LoVo (cell line): ENCODE measurements at places on chromosomes 1 and 21.

GRCh38 chr1:36731226-36732014 is 248.7 kb upstream of the CSF3R start:
- DNase-seq, result no peak

DNA sequence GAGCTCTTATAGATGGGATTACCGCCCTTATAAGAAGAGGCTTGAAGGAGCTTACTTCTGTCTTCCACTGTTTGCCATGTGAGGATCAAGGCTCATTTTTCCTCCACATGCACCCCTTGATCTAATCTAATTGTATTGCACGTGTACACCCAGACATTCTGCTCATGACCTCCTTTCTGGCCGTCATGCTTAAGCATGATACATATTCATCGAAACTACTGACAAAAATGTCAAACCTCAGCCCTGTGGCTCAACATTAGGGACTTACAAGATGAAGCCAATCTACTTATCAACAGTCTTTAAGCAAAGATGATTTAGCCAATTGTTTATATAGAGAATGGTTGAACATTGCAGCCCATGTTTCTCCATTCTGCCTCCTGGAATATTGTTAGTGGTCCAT is 127.6 kb downstream of the XCL2 start:
- no peak for DNase-seq

DNA sequence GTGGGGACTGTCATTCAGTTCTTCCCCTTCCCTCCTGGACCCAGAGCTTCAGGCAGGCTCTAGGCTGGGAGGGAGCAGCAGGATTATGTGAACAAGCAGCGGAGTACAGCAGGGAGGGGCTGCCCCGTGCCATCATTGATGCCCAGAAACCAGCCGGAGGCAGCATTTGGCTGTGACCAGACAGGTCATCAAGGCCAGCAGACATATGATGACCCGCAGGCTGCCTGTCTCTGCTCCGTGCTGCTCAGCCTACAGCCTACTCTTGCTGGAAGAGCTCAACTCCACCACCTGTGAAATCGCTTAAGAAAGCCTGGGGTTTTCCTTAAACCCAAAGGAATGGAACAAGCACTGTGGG is 4.9 kb downstream of the KLHL21 start:
- DNase-seq, result no peak

- no peak for DNase-seq
Measured at GRCh38 chr21:34881839-34882371, 167.2 kb downstream of the RUNX1 start.

- DNase-seq, result no peak
Measured at GRCh38 chr1:177340601-177341067, 169.9 kb downstream of the BRINP2 start.

DNA sequence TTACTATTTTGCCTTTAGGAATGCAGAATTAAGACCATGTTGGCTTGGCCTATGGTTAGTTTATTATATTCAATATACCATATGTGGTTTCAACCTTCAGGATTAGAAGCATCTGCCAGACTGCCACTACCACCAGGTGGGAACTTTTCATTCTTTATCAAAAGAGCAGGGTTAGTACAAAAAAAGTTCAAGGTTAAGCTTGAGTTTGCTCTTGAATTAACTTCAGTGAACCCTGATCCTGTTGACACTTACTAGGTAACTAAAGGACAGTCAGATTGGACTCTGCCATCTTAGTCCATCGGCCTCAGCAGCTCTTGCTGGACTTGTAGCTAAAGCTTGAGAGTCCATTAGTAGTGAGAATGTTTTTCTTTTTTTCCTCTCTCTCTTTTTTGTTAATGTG is 22.1 kb downstream of the CLIC4 start:
- DNase-seq, result no peak

- no peak for DNase-seq
Measured at GRCh38 chr1:40059338-40059959, 18.9 kb downstream of the CAP1 start.

DNA sequence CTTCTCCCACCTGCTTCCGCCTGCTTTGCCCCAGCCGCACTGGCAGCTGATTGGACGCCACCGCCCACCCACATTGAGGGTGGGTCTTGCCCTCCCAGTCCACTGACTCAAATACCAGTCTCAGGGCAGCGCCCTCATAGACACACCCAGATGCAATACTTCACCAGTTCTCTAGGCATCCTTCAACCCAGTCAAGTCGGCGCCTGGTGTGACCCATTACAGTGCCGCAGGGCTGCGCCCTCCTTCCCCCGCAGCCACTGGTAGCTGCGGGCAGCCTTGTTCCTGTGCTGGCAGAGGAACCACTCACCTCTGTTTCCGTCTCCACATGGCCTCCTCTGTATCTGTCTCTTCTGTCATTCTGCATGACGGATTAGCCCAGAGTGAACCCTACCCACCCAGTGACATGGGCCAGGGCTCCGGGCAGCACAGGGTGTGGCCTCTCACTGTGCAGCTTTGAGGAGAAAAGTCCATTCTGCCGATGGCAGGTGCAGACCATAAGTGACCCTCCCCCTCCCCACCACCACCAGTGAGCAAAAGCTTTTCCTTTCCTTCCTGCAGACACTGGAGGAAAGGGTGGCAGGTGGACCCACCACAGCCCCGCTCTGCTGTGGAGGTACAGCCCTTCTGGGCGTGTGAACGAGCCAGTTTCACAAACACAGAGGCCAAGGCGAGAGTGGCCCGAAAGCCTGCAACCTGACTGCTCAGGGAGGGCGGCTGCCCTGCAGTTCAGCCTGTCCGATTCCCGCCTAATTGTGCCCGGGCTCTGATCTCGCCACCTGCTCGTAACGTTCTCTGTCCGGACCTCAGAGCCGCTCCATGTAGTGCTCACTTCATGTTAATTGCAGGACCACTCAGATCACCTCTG is 57.1 kb downstream of the FAAP20 start:
- DNase-seq, result no peak
